ENCODE measurements at places on chromosomes 2 and 18.

DNA sequence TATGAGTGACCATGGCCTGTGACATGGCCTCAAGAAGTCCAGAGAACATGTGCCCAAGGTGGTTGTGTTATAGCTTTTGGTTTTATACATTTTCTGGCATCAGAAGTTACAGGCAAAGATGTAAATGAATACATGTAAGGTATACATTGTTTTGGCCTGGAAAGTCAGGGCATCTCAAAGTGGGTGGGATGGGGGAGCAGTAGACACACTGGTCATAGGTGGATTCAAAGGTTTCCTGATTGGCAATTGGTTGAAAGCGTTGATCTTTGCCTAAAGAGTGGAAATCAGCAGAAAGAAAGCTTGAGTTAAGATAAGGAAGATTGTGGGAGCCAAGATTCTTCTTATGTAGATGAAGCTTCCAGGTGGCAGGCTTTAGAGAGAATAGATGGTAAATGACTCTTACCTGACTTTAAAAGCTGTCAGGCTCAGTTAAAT, 62.1 kb upstream of the DYNAP start:
- no peak for DNase-seq

DNA sequence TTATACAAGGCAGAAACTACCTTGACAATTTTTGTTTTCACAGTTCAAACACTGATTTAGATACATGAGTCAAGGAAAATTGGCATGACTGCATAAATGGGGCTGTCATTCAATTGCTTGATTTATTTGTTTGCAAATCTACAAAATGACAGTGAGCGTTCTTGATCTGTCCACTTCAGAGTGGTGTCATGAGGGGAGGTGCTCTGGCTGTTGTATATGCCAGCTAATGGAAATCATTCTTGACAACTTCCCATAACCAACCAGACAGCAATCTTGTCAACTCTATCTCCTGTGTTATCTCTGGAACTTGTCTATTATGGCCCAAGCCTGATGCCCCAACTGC, 120.6 kb upstream of the UGP2 start:
- DNase-seq = no peak

GRCh38 chr2:41395692-41396091, 652.1 kb upstream of the PKDCC start:
- DNase-seq = no peak

DNA sequence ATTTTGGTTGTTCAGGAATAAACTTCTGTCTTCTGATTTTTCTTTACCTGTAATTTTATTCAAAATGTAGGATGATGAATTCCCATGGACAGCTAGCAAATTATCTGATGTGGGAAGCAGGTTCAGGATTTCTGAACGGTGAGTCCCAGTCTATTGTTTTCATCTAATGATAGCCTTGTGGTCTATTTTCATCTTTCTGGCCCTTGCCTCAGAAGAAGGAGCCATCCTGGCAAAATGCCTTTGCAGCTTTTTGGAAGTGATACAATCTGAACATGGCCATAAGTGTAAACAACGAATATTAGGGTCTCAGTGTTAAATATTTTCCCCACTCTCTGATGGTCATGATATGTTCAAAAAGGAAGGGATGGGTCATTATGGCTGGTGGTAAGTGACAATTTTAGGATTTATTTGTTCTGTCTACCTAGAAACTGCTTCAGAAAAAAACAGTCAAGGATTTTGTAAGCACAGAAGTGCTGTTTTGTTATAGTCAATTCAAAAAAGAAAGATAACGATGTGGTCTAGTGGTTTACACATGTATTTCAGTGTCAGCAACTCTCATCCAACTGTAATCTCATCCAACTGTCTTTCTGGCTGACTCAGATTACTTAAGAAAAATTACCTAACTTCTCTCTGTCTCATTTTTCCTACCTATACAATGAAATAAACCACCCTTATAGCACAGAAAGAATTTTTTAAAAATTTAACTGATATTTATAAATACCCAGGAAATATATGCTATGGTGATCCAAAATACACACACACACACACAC, 272.6 kb upstream of the ERBB4 start:
- no peak for DNase-seq

GRCh38 chr18:79484661-79485621, 89.2 kb downstream of the NFATC1 start:
- peak; percentile 79 for DNase-seq

DNA sequence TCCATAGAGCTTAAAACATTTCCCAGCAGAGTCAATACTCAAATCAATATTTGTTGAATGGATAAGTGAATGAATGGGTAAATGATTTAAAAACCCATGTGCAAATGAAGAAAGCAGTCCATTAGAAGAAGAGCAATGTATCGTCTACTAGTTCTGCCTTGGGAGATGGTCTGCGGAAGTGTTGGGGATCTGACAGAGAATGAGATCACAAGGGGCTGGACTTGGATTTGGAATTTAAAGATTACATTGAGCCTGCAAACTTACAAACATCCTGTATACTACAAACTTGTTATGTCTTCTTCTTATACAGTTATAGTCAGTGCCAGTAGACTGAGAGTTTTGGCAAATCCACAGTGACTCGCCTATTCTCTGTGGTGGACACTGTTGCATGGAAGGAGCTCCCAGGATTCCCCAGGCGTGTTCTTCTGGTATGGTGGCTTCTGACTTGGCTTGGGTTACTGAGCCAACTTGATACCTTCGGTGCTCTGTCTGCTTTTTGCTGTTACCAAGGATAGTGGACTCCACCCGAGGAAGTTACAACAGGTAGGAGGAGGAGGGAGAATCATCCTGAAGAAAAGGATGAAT, 163.3 kb upstream of the SERPINE2 start:
- no peak for DNase-seq

GRCh38 chr2:48727560-48727959, 28.0 kb downstream of the LHCGR start:
- DNase-seq = no peak

DNA sequence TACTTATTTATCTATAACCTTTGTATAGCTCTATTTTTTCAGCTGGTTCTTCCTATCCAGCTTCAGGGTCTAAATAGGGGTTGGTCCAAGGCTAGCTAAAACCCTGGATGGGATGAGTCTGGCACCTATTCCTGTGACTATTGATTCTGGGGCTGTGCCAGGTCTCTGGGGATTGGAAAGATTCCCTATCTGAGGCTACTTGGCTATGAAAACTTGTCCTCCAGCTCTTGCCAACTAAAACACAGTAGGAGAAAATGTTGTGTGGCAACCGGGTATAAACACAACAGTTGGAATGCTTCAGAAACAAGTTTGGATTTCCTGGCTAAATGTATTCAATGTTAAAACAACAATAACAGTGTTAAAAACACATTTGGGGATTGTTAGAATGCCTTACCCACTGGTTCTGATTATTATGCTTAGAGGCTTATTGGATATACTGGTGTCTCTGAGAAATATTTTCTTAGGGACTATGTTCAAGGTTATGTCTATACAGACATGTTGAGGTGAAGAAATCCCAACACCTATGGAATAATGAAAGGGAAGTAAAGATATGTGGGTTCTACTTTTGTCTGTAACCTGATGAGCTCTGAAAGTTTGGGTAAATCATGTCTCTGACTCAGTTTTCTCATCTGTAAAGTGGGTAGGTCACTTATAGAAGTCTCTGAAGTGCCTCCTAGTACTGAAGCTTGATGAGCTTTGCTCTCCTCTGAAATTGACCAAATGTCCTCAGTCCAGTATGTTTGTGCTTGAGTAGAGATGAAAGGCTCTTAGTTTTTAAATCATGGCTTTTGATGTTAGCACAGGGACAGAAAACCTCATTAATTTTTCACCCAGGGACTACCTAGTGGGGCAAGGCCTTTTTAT, 460.7 kb downstream of the MTX2 start:
- DNase-seq = peak; percentile 75

GRCh38 chr2:192162392-192163042, 32.2 kb downstream of the TMEFF2 start:
- peak; percentile 77 for DNase-seq

GRCh38 chr2:14011190-14011589, 621.3 kb upstream of the LRATD1 start:
- no peak for DNase-seq

DNA sequence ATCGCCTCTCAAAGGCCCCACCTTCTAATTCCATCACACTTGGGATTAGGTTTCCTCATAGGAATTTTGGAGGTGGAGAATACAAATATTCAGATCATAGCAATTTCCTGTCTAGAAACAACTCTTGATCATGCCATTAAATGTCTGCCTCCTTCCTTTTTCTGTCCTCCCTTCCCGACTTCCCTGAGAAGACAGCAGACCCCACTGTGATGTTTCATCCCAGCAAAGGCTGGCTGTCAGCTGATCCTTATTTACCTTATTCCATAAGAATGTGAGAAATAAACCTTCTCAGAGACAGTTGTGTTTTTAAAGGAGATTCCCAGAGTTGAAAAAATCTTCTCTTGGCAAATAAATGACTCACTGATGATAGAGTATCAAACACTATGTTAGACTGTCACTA, 133.9 kb downstream of the TDRD15 start:
- DNase-seq = no peak

- no peak for DNase-seq
Measured at GRCh38 chr18:66013969-66014368, 263.2 kb downstream of the CDH7 start.

DNA sequence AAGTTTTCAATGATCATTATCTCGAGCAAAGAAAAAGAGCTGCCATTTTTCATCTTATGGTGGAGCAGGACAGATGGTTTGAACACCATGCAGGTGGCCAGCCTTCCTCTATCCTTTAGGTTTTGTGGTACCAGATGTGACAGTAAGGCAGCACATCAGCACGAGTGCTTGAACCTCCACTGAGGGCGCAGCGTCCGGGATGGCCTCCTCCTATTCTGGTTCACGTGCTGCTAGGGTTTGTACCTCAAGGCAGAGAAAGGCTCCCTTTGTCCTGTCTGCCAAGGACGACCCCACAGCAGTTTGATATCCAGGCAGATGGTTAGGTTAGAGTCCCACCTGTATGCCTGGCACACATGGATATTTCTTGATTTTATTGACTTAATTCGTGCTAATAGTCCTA, 50.2 kb downstream of the DCDC2C start:
- no peak for DNase-seq

DNA sequence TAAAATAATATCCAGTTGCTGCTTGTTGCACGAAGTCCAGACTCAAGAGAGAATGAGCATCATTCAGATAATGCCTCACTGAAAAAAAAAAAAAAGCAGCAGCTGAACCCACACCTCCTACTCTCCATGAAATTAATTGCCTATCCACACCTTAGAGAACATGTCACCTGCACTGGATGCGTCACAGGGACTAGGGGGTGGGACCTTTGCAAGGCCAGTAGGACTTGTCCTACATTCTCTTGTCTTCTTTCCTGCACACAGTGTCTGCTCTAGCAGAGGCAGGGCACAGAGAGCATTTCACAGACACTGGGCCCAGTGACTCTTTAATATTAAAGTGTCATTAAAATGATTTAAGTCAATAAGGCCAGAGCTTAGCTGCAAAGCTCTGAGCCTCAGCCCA, at the start of gene ABCA12:
ABCA12 (minus strand) TSS at position 148 of the 400 bp plus-strand sequence. CDS start 418 bp downstream, outside the sequence.
- DNase-seq = no peak

GRCh38 chr2:84495539-84496146, 20.7 kb upstream of the DNAH6 start:
- DNase-seq = no peak

DNA sequence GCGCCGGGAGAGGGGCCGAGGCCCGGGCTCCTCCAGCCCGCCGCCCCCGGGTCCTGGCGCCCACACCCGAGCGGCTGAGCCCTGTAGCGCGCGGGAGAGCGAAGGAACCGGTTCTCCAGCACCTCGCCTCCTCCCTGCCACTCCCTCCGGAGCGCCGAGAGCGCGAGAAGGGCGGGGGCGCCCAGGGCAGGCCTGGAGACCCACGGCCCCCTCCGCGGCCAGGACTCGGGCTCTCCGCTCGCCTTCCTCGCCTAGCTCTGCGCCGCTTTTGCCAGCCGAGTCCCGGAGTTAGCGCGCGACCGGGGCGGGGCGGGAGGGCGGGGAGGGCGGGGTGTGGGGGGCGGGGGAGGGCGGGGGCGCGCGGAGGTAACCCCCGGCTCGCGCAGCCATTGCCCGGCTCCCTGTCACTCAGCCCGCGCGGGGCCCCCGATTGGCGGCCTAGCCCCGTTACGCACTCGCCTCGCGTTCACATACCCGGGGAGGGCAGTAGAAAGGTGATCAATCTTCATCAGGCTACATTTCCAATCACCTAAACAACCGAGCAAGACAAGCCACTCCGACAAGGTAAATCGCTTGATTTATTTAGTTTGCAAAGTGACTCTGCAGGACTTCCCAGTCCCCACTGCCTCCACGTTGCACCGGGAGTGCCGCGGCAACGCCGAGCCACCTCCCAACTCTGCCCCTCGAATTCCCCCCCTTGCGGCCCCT, at the start of gene OTX1:
OTX1 (plus strand) TSS at position 497 of the 708 bp plus-strand sequence. CDS start 2,161 bp downstream, outside the sequence.
- DNase-seq = peak; percentile 63

DNA sequence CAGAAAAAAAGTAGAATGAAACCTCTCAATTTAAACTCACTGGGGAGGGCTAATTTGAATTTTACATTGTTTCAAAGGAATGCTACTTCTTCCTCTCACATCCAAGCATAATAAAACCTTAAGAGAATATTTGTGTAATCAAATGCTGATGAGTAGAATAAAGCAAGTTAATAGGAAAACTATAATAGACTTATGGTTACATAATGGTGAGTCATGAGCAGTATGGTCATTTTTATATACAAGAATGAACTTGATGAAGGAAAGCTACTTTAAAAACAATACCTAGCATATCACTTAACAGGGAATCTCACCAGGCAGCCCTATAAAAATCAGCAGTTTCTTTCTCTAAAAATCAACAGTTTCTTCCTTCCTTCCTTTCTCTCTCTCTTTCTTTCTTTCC, 80.3 kb downstream of the VSNL1 start:
- DNase-seq = no peak

DNA sequence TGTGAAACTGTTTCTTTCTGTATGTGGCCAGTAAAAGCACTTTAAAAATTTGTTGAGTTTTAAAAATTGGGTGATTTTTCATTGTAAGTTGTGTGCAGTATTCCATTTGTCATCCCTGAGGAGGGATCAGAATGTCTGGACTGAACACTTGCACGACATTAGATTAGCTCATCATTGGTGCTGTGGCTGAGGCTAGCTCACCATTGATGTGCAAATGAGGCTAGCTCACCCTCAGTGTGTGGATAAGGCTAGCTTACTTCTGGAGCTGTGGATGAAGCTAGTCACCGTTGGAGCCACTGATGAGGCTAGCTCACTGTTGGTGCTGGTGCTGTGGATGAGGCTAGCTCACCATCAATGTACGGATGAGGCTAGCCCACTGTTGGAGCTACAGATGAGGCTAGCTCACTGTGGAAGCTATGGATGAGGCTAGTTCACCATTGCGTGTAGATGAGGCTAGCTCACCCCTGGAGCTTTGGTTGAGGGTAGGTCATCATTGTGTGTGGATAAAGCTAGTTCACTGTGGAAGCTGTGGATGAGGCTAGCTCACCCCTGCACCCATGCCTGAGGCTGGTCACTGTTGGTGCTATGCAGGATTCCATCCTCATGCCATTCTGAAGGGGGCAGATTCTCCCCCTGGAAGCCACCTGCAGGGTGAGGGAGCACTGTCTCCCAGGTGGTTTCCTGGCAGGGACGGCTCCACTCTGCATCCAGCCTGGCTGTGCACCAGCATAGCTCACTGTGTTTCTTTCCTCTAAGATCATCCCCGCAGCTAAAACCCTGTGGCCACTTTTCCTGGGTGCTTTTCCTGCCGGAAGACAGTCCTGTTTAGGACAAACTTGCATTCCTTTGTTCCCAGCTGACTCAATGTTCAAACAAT, 101.1 kb downstream of the TWIST2 start:
- DNase-seq = no peak

Measured in right forelimb (tissue), 1 donor.